ENCODE measurements at places on chromosomes 7 and 10.

- DNase-seq: peak; percentile 70
These were observed at the start of gene OSBPL3 for GRCh38 chr7:24979863-24980533. TSS of gene OSBPL3 (minus strand) at chr7:24980178. CDS start at chr7:24892472, 87,706 bp downstream.

DNA sequence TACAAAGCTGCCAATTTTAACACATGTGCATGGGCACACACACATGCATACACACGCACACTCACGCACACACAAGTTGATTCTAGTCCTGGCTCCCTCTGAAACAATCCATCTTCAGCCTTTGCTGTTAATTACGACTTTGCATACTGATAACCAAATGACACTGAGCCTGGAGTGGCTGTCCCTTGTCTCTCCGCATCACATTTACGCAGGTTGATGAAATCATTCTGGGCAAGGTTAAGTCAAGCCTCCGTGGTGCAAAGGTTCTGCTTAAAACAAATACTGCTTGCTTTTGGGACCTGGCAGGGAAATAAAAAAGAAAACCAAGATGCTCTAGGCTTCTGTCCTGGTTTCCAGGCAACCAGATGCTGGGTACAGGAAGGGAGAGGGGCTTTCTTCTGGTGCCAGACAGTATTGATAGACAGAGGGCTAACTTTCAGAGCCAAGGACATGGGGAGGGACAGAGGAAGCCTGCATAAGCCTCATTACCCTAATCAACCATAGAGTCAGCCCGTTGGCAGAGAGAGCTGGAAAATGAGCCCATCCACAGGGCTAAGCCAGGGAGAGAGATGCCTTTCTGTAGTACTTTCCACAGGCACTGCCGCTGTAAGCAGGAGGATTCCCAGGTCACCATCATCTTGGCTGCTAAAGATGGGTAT is 233.0 kb downstream of the WDR11 start:
- DNase-seq: no peak

DNA sequence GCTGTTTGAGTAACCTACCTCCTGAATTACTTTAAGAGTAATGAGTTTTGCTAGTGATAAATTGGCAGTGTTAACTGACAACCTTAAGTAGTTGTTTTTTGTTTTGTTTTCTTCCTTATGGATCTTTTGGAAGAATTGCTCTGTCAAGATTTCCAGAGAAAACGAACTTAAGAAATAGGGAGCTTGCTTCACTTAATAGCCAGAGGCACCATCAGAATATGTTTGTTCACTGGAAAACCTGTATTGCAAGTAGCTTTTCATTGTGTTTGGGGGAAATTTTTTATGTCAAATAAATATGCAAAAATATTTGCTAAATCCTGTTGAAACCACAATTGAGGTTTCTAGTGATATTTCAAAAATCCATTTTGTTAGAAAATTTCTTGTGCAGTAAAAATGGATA is 65.5 kb upstream of the PAPSS2 start:
- DNase-seq: no peak

DNA sequence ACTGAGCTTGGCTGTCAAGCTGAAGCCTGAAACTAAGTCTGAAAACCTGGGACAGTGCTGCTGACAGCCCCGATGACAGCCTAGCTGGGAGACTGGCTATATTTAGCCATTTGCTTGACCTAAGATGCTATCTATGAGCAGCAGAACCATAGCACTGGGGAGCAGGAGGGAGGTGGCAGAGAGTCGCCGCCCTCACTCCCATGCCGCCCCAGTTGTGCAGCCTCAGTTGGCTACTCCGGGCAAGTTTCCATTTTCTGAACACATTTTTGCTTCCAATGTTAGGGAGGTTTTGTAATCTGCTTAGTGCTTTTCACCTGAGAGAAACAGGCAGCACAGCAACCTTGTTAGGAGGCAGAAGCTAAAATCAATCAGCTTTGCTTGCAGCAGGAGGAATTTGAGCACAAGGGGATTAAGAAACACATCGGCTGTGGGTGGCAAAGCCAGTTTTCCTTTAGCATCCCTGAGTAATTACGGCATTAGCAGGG is 20.4 kb upstream of the C10orf71 start:
- no peak for DNase-seq

DNA sequence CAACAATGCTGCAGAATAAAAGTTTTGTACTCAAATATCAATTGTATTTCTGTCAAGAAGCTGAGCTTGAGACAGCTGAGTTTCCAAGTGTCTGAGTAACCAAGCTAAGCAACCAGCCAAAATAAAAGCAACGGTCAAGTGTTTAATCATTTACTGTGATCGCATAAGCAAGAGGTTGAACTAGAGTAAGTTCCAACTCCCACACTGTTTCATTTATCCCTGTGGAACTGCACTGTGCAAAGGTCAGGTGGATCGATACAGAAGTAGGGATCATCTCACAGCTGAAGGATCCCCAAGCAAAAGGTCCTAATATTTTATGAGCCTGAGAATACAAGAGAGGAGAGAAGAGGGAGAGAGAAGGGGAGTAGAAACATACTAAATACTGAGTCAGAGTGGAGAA is 21.4 kb downstream of the OR2A14 start:
- DNase-seq: no peak

GRCh38 chr10:100508691-100509150 is 10.9 kb downstream of the SEC31B start:
- DNase-seq: no peak

- no peak for DNase-seq
These were observed 353.4 kb upstream of the GALNT17 start for GRCh38 chr7:70778585-70778984.

DNA sequence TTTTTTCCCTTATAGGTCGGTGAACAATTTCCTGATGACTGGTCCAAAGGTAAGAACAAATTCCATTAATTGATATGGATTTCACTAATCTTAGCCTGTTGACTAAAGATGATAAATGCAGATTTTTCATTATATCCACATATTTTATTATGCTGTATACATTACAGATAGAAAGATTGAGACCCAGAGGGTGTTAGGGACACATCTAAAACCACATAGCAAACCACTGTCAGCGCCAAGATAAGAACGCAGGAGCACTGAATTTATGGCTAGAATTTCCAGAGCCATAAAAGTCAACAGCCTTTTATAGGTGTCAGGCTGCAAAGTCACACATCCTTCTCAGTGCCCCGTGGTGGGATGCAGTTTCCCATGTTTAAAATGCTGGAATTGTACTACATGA is 16.2 kb downstream of the WNT8B start:
- DNase-seq: no peak
